ENCODE measurements at places on chromosomes 2 and 18.

- no peak for DNase-seq
Measured at GRCh38 chr2:159152128-159152778, 134.2 kb downstream of the WDSUB1 start.

- no peak for DNase-seq
Measured at GRCh38 chr2:138071720-138072719, 107.7 kb downstream of the HNMT start.

DNA sequence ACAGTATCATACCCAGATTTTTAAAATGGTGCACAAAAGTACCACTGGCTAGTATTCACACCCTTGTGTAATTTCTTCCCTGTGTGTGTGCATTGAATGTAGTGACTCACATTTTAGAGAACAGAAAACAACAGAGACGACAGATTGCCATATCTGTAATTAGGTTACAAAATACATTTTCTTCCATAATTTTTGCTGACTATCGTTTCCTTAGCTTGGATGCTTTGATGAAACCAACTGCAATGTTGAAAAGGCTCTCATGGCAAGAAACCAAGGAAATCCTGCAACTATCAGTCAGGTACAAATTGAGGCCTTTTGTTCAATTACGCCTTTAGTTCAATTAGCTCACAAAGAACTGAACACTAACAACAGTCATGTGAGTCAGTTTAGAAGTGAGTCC is 484.4 kb downstream of the ZNF804A start:
- DNase-seq: no peak

DNA sequence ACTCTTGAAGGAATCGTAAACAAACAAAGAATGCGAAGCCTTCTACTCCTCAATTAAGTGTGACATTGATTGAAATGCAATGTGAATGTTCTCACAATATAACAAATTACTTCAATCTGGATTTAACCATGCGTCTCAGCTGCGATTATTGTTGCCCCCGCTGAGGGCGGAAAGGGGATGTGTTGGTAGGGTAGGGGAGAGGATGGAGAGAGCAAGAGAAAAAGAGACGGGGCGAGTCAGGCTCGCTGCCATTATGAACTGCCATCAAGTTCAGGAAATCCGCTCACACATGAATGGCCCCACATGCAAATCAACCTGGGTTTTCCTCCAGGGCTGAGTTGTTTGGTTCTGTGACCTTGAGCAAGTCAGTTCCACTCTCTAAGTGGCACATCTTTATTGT is 129.8 kb downstream of the PXDN start:
- peak; percentile 80 for DNase-seq

DNA sequence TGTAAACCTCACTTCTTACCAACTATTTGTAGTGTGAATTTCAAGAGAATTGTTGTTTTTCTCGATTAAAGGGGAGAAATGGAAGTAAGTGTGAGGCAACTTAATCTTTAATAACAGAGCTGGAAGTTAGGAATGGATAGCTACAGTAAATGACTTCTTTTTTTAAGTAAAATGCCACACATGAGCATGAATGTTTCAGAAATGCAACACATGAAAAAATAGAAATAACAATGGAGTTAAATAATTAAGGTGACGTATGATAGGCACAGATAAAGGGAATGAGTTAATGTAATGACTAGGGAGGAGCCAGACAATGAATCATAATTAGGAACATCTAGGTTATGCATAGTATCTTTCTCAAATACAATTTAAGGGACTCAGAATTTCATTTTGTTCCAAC is 3.4 kb downstream of the REL start:
- no peak for DNase-seq

- DNase-seq: no peak
Measured at GRCh38 chr2:72911256-72911655, 6.1 kb upstream of the EMX1 start.

Data from B cell (primary cell).